Stomach (tissue), 19 donors: ENCODE measurements at places on chromosomes 11 and 22. TPM values are rescaled to one million over a fixed set of nuclear protein-coding genes. Genes with fewer than 3 reads are reported as not detected.

PGA5 gene
- total RNA-seq, result 190 TPM

CNIH2 gene
- total RNA-seq, result not detected

TENM4 gene
- 5.8 TPM for total RNA-seq

MS4A12 gene
- total RNA-seq, result 4.6 TPM

OR51G2 gene
- not detected for total RNA-seq

APOA5 gene
- not detected for total RNA-seq

DRD4 gene
- total RNA-seq, result not detected

TRIM48 gene
- not detected for total RNA-seq

CDON gene
- 45.5 TPM for total RNA-seq

MEI1 gene
- 5.4 TPM for total RNA-seq

LSP1 gene
- total RNA-seq, result 71.0 TPM

CEND1 gene
- not detected for total RNA-seq

OR51T1 gene
- total RNA-seq, result not detected

SERHL2 gene
- total RNA-seq, result not detected

UCP3 gene
- not detected for total RNA-seq

KCNK7 gene
- not detected for total RNA-seq

PHOX2A gene
- total RNA-seq, result not detected

PICALM gene
- total RNA-seq, result 288 TPM

RBMXL2 gene
- total RNA-seq, result 0.18 TPM

FREY1 gene
- total RNA-seq, result 6.7 TPM

FOSL1 gene
- 1.9 TPM for total RNA-seq

TTC36 gene
- total RNA-seq, result not detected

RAB38 gene
- 4.6 TPM for total RNA-seq

MAPK12 gene
- total RNA-seq, result 5.2 TPM

PRAME gene
- not detected for total RNA-seq

ROM1 gene
- 1.9 TPM for total RNA-seq

F2 gene
- not detected for total RNA-seq

HTR3A gene
- total RNA-seq, result not detected

ELMOD1 gene
- not detected for total RNA-seq

SVIP gene
- total RNA-seq, result 34.3 TPM

ST14 gene
- 43.9 TPM for total RNA-seq

CABP4 gene
- total RNA-seq, result 0.45 TPM

GLYAT gene
- not detected for total RNA-seq

GATD1 gene
- 54.8 TPM for total RNA-seq

MFNG gene
- total RNA-seq, result 86.4 TPM

TMEM135 gene
- 10.3 TPM for total RNA-seq

TRIM34 gene
- not detected for total RNA-seq

TRIM29 gene
- 2.3 TPM for total RNA-seq

MICAL2 gene
- 165 TPM for total RNA-seq

CCDC179 gene
- total RNA-seq, result not detected

BATF2 gene
- total RNA-seq, result not detected

ASPHD2 gene
- total RNA-seq, result 0.45 TPM

SNX15 gene
- total RNA-seq, result 13.3 TPM

AIFM3 gene
- total RNA-seq, result 0.55 TPM

NCAPH2 gene
- total RNA-seq, result 23.2 TPM
